Vein endothelial cell (primary cell): ENCODE measurements at places on chromosomes 3 and 15. TPM values are rescaled to one million over a fixed set of nuclear protein-coding genes. Genes with fewer than 3 reads are reported as not detected.

RTP4 gene
- total RNA-seq, result 0.86 and 2.0 TPM in 2 replicates

LIPC gene
- total RNA-seq, result 0.33 TPM in 1 of 2 replicates, not detected in the other

SEMA7A gene
- 0.76 and 2.6 TPM in 2 replicates for total RNA-seq

LAMB2 gene
- 255 and 353 TPM in 2 replicates for total RNA-seq

CCR9 gene
- not detected in 2 replicates for total RNA-seq
